ENCODE measurements at places on chromosomes 13 and 19.

- DNase-seq, result no peak
Observed at GRCh38 chr19:40808497-40808896, 9.5 kb downstream of the EGLN2 start.

DNA sequence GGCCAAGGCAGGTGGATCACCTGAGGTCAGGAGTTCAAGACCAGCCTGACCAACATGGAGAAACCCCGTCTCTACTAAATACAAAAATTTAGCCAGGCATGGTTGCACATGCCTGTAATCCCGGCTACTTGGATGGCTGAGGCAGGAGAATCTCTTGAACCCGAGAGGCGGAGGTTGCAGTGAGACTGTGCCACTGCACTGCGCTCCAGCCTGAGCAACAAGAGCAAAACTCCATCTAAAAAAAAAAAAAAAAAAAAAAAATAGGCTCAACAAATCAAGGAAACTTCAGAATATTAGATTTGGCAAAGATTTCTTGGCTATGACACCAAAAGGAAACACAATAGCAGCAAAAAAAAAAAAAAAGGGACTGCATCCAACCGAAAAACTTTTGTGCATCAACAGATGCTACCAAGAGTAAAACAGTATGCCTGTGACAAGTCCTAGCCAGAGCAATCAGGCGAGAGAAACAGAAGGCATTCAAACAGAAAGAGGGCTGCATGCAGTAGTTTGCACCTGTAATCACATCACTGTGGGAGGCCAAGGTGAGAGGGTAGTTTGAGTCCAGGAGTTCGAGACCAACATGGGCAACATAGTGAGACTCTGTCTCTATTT, 23.8 kb downstream of the ZNF160 start:
- DNase-seq, result no peak

GRCh38 chr13:110328573-110328972, 21.5 kb downstream of the COL4A2 start:
- DNase-seq, result no peak

GRCh38 chr19:29489172-29489951, 36.4 kb upstream of the VSTM2B start:
- no peak for DNase-seq

GRCh38 chr19:52896431-52897137, 851 bp downstream of the ZNF320 start:
- no peak for DNase-seq

DNA sequence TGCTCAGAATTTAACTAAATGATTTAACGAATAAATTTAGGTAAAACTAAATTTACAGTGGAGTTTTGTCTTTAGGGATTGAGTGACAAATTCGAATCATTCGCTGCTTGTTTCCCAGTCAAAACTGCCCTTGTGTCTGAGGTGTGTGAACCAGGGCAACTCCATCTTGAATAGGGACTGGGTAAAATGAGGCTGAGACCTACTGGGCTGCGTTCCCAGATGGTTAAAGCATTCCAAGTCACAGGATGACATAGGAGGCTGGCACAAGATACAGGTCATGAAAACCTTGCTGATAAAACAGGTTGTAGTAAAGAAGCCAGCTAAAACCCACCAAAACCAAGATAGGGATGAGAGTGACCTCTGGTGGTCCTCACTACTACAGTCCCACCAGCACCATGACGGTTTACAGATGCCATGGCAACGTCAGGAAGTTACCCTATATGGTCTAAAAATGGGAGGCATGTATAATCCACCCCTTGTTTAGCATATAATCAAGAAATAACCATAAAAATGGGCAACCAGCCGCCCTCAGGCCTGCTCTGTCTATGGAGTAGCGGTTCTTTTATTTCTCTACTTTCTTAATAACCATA, 10.2 kb upstream of the ANKRD10 start:
- DNase-seq, result no peak

GRCh38 chr13:108270442-108270841, 924 bp downstream of the TNFSF13B start:
- DNase-seq, result no peak

- no peak for DNase-seq
Observed at GRCh38 chr13:29532116-29532515, 63.4 kb downstream of the SLC7A1 start.

All from stimulated activated CD4-positive, alpha-beta T cell treated with anti-CD3 and anti-CD28 coated beads, Interleukin-4, amount 100 ng/mL, for 48 hours (primary cell).